ENCODE measurements at places on chromosomes 6 and 20.
A peak's percentile ranks its signal among the peaks of the same experiment; 100 is the strongest.

- DNase-seq, result no peak
Measured at GRCh38 chr6:122719176-122719575, 60.3 kb upstream of the FABP7 start.

GRCh38 chr6:141326925-141327324 lies 805.8 kb upstream of the GJE1 start:
- no peak for DNase-seq

DNA sequence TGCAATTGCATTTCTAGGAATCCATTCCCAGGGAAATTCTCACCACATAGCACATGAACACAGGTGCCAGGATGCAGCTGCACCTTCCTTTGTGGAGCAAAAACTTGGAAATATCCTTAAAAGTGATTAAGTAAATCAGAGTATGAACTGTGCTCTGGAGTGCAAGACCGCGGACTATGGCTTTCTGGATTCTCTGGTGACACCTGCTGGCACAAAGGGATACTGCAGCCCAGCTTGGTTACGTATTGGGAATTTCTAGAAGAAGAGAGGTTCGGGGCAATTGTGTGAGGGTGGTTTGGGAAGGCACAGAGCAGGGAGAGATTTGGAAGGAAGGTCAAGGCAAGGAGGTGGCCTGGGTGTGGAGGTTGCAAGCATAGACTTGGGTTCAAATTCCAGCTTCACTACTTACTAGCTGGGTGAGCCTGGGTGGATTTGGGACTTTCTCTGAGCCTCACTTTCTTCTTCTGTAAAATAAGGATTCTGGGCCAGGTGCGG lies 15.9 kb upstream of the PEDS1 start:
- peak; percentile 75 for DNase-seq

GRCh38 chr6:77962070-77962469 lies 309.2 kb downstream of the MEI4 start:
- DNase-seq, result no peak

GRCh38 chr6:129110690-129111343 lies 227.9 kb downstream of the LAMA2 start:
- DNase-seq, result no peak

Data from stimulated activated CD4-positive, alpha-beta T cell treated with anti-CD3 and anti-CD28 coated beads, Interleukin-4, amount 100 ng/mL, for 4 hours (primary cell).